Stimulated activated CD4-positive, alpha-beta T cell treated with anti-CD3 and anti-CD28 coated beads, Interleukin-4, amount 100 ng/mL, for 48 hours (primary cell): ENCODE measurements at places on chromosomes 7 and 10.

DNA sequence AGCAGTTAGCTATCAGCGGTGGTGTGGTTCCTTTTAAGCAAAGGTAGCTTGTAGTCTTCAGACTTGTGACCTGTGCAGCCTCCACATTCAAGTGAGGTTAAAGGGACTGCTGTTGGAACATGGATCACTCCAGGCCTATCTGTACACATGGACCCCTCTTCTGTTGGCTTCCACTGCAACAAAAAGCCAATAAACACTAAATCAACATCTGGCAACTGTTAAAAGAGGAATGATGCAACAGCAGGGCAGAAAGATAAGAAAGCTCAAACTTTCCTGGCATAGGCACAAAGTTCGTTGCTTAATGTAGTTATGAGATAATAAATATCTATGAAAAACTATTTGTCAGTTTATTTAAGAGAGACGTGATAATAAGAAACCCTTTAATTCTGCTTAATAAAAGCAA lies 4.0 kb upstream of the MINPP1 start:
- no peak for DNase-seq

DNA sequence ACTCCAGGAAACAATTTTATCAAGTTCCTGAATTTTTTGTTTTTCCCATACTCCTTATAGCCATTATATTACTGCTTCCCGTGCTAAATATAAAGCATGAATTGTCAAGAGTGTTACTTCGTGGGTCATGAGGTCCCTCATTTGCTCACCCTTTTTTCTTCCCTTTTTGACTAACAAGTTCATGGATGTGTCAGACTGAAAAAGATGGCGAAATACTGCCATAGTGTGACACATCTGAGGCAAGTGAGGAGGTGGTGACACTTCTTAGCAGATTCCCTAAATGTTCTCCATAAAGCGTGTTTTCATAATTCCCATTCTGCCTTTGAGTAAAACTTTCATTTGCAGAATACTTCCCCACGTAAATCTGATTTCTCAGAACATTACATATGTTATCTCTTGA lies 269.6 kb upstream of the FZD1 start:
- DNase-seq = no peak

DNA sequence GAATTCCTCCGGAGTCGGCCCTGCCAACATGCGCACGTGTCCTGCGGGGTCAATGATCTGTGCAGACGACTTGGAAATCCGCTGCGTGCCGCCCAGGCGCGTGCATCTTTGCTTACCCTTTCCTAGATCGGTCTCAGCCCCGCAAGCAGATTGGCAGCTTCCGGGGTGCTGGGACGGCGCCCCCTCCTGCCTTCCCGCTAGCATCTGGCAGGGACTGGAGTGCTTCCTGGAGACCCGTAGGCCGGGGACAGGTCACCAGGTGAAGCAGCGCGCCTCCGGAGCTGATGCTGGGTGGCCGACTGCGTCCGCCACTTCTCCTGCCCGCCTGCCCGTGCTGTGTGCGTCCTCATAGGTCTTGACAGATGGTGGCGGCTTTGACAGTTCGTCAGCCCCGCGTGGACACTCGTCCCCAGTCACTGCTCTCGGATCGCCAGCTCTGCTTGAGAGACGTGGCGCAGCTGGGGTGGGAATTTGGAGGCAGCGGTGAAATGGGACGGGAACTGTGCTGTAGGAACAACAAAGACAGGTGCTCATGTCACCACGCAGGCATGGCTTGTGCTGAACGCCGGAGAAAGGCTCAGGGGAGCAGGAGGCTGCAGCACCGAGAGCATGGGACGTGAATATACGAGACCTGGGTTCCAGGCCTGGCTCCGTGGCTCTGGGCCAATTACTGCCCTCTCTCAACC lies 21.9 kb upstream of the KCNK18 start:
- no peak for DNase-seq

DNA sequence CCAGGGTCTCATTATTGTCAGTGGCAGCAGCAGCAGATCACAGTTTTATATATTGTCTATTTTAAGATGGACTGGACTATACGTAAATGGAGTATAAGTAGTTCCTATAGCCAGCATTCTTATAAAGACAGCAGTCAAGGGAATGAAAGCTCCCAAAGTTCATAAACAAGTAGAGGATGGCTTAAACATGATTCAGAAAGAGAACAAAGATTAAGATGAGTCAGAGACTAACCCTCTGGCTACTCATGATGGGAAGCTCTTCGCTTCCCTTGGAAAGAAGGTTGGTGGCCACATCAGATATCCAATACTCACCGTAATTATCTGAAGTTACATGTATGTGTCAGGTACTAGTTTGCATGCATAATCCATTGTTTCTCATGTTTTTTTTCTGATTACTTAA lies 277.0 kb downstream of the INHBA start:
- DNase-seq = no peak

GRCh38 chr10:123445261-123445775 lies 220.8 kb upstream of the GPR26 start:
- no peak for DNase-seq

DNA sequence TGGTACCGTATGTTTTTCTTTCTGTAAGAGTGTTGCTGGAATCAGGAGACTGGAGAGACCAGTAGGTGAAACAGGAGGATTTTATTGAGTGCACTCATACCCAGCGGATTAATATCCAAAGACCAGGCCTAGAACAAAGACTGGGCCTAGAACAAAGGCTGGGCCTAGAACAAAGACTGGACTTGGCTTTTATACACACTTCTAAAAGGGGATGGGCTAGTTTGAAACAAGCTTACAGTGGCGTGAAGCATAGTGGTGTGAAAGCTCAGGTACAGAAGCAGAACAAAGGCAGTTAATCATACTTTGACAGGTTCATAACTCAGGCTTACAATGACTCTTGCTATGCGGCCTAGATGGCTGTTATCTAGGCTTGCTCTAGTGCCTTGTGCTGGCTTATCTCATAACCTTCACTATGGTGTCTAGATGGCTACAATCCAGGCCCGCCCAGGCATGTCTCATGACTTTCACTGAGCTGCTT lies 67.7 kb downstream of the TRIM24 start:
- DNase-seq = no peak

GRCh38 chr7:158746957-158747356 lies 42.4 kb upstream of the NCAPG2 start:
- DNase-seq = no peak

DNA sequence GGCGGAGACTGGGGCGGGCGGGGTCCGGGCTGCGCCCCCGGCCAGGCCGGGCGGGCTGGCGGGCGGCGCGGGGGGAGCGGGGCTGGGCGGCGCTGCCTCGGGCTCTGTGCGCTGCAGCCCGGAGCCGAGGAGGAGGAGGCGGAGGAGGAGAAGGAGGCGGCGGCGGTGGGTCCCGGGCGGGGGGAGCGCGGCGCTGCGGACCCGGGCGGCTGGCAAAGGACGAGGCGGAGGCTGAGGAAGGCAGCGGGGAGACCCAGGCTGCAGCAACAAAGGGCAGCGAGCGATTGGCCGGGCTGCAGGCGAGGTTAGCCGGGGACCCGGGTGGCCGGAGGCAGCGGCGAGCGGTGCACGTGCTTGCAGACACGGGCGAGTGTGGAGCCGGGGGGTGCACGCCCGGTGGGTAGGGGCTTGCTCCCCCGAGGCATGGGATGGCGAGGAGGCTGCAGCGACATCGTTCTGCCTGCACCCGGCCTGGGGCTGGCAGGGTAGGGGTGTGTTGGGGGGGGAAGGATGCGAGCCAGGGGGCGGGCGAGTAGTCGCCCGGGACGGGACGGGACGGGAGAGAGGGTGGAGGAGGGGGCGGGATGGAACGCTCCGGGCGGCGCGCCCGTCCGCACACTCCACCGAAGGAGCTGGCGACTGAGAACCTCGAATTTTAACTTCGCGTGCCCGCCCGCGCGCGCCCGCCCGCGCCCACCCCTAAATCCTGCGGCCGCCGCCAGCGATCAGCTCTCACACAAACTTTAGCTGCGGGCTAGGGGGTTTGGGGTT lies 844 bp upstream of the KAT6B start:
- DNase-seq = peak; percentile 41

- DNase-seq = peak; percentile 72
These were observed 28.7 kb upstream of the KMT2C start for GRCh38 chr7:152464312-152465118.

DNA sequence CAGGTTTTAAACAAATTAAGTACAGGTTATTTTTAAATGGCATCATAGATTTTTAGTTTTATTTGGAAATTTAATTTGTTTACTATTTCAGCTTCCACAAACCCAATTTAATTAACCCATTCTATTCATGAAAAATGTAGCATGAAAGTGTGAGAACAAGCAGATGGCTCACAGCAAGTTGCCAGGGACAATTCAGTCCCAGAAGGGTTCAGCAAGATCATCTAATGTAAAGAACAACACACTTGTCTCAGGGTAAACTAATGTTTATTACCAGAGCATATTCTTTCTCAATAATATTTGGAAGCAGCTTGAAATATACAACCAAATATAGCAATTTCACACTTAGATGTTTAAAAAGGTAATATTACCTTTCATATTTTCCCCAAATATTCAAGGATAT lies 166.9 kb upstream of the SLC13A1 start:
- no peak for DNase-seq

GRCh38 chr7:36190447-36191291 lies 37.6 kb downstream of the EEPD1 start:
- no peak for DNase-seq

DNA sequence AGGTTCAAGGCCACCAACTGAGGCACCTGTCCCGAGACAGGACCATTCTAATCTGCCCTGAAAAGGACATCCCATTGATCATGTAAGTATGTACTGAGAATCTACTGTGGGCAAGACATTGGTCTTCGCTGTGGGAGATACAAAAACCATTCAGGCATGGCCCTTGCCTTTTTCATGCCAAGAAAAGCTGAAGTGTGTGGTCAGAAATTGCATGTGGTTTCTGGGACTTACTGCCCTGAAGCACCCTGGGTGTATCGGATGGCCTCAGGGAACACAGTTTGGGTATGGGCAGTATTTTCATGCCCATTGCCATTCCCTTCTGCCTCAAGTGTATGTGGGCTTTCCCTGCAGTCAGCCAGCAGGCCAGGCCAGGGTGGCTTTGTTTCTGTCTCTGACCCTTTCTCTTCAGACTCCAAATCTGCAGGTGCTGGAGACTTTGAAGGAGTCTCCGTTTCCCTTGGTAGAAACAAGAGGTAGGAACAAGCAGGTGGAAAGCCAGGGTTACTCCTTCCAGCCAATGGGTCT lies 285.7 kb downstream of the ZEB1 start:
- DNase-seq = no peak

GRCh38 chr10:12448729-12449391 lies 99.5 kb downstream of the CAMK1D start:
- DNase-seq = peak; percentile 38

- DNase-seq = no peak
These were observed 193.4 kb upstream of the FZD8 start for GRCh38 chr10:35835545-35835944.

DNA sequence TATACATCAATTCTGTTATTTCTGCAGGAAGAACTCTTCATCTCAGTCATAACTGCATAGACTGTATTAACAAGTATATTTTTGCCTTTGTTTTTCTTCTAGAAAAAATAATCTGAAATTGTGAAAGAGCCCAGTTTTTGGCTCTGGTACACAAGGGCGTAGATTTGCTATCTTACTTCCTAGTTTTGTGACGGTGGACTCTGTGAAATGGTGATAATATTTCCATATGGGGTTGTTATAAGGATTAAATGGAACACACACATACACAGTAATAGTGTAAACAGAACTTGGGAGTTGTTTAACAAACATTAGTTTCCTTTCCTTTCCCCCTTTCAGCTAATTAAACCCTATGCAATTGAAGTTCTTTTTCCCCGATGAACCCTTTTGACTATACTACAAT lies 108.7 kb downstream of the MKLN1 start:
- DNase-seq = no peak

DNA sequence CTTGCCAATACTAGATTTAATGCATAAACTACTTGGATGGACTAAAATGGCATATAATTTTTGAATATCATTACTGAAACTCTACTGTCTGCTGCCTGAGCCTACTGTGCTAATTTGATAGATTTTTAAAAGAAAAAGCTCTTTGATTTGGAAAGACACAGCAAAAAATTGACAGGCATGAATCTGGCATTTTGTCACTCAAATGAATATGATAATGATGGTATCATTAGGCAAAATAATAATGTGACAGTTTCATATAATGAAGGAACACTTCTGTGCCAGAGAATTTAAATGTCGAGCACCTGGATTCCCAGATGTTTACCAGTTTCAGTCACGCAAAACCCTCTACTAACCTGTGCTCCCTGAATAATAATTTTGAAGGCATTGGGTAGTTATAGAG lies 60.0 kb upstream of the SLC13A1 start:
- DNase-seq = no peak

DNA sequence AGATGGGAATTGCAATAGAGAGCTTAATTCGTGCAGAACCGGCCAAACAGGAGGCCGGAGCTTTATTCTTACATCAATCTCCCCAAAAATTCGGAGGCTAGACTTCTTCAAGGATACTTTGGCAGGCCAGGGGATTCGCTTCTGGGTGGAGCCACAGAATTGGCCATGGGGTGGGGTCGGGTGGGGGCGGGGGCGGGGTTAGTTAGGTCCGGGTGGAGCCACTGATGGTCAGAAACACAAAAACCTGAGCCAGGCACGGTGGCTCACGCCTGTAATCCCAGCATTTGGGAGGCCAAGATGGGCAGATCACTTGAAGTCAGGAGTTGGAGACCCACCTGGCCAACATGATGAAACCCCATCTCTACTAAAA lies 87.5 kb downstream of the SEPTIN14 start:
- DNase-seq = no peak

GRCh38 chr7:129298268-129298893 lies 73.6 kb downstream of the AHCYL2 start:
- peak; percentile 15 for DNase-seq

GRCh38 chr7:45570797-45571196 lies 3.4 kb upstream of the ADCY1 start:
- DNase-seq = no peak

- no peak for DNase-seq
These were observed 229.7 kb downstream of the GFRA1 start for GRCh38 chr10:116043304-116043703.

DNA sequence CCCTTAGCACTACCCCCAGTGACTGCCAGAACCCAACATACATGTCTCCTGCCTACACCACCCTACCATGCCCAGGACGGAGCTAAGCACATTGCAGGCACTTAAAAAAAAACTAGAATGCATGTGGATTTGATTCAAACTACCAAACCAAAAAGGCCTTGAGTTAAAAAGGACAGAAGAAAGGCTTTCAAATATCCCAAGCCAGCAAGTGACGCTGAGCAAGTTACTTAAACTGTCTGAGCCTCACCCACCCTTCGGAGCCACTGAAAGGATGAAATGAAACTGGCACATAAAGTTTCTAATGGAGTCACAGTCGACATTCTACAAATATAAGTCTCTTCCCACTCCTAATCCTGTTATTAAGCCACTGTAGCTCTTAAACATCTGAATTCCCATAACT lies 1.8 kb downstream of the CPXM2 start:
- DNase-seq = no peak

DNA sequence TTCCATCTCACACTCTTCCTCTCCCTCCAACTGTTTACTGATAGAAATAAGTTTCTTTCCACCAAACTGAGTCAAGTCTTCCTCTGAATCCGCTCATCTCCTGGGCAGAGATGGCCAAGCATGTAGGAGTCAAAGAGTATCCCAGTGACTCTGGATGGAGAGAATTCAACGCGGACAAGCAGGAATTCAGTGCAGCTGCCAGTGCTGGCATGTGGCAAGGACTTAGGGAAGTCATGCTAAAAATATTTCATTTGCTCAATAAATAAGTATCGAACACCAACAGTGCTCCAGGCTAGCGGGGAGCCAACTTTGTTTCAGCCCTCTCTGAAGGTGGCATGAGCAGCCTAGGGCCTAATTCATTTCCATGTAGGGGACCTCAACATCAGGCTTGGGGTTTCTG lies 351.6 kb upstream of the ZMIZ1 start:
- DNase-seq = no peak

- DNase-seq = no peak
These were observed 113.9 kb downstream of the MGMT start for GRCh38 chr10:129580901-129581300.
